Stimulated activated CD4-positive, alpha-beta T cell treated with anti-CD3 and anti-CD28 coated beads, Interleukin-15, amount 100 ng/mL, for 1 hour (primary cell): ENCODE measurements at places on chromosomes 4 and X.

DNA sequence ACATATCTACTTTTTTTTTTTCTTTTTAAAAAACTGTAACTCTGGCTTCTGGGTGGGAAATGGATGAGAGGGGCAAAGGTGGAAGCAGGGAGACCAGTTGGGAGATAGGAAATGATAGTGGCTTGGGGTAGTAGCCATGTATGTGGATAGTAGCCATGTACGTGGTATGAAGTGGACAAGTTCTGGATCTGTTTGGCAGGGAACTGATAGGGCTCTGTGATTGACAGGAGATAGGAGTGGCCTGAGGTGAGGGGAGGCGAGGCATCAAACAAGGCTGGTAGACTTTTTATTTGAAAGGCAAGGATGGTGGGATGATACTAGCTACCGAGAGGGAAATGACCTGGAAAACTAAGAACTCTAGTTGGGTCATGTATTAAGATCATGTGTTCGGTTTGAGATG lies 117.8 kb downstream of the AFF1 start:
- DNase-seq: no peak

DNA sequence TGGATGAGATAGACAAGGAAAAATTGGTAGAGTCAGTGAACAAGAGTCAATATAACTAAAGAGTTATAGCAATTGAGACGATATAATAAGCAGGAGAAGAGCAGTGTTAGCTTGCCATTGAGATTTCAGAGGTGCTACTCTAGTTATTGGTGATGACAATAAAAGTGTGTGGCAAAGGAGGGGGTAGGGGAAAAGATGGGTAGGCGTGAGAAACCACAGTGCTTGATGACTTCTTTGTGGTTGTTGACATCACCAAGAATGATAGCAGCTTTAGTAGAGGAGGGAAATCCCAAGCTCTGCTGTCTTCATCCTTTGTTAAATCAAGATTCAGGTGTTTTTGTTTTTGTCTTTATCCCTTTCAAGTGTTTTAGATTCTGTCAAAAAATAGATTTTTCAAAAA lies 179.9 kb upstream of the PPP3CA start:
- peak; percentile 10 for DNase-seq

GRCh38 chrX:87710580-87710979 lies 193.0 kb downstream of the KLHL4 start:
- DNase-seq: no peak

DNA sequence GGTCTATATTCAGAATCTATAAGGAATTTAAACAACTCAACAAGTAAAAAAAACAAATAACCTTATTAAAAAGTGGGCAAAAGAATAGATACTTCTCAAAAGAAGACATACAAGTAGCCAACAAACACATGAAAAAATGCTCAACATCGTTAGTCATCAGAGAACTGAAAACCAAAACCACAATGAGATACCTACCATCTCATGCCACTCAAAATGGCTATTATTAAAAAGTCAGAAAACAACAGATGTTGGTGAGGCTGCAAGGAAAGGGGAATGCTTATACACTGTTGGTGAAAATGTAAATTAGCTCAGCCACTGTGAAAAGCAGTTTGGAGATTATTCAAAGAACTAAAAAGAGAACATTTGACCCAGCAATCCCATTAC lies 201.6 kb downstream of the QDPR start:
- no peak for DNase-seq

DNA sequence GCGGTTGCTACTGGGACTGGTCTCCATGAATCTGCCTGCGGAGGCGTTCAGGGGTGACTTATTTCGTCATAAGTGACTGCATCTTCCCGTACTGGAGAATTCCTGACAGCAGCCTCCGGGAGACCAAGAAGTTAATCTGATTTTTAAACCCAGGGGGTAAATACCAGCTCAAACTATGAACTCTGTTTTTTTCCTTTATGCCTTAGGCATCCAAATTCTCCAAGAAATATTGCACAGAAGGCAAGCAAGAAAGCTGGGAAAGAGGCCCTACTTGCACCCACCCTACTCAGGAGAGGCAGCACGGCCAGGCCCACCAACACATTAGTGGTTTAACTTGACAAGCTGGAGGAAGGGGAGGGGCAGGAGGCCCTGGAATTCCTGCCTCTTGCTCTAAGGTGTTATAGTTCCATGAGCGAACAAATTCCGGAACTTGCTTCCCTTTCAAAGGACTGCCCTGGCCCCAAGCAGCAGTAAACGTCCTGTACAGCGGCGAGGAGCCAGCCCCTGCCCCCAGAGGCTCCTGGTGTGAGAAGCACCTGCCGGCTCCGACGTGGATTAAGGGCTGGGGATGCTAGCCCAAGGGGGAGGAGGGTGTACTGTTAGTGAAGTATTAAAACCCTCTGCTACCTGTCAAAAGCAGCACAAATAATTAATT lies 177.2 kb downstream of the AFAP1 start:
- no peak for DNase-seq

DNA sequence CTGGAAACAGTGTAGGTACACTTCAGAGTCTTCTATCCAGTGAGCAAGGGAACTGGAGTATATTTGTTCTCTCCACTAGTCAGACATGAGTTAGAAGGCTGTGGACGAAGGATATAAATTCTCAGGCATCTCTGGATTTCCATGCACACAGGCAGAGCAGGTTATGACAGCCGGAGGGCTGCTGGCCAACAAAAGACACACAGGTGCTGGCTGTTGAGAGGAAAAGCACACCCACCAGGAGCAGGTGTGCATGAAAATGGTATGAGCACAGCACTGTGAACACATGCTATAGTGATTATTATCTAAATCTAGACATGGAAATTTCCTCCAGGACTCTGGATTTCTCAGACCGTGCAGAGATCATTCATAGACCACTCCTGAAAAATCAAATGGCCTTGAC lies 444.7 kb upstream of the RPS6KA3 start:
- no peak for DNase-seq

GRCh38 chr4:22466581-22466980 lies 49.3 kb downstream of the ADGRA3 start:
- no peak for DNase-seq

DNA sequence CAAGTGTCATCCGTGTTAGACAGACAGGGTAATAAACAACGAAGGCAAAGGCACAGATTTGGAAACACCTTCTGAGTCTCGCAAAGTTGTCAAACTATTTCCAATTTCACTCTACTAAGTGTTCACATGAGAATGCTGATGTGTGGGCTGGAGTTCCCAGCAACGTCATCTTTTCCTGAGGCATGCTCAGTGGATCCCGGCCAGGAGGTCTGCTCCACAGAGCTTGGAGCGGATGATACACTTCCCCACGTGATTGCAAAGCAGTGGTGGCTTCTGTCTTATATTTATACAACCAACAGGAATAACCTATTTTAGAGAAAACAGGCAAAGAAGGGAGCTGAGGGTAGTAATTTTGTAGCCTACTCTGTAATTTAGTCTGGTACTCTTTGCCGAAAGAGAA lies 40.1 kb upstream of the PDK3 start:
- DNase-seq: no peak

GRCh38 chrX:47802589-47802988 lies 34.1 kb upstream of the ZNF81 start:
- no peak for DNase-seq

- no peak for DNase-seq
Observed at GRCh38 chr4:184849185-184849584, 23.4 kb upstream of the ACSL1 start.

DNA sequence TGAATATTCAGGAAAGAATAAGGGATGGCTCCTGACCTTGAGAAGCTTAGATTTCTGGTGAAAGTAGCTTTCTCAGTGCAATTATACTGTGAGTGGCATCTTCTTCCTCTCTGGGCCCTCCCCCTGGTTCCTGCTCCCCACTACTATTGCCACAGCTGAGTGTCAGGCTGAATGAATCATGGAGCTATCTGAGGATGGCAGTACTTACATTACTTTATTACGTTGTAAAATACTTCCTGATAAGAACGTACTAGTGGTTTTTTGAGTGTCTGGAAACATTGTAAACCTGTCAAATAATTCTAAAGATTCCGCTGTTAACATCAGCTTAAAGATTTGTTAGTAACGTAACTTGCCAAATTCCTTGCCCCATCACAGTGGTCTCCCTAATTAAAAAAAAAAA lies 36.2 kb downstream of the ARHGAP10 start:
- no peak for DNase-seq

DNA sequence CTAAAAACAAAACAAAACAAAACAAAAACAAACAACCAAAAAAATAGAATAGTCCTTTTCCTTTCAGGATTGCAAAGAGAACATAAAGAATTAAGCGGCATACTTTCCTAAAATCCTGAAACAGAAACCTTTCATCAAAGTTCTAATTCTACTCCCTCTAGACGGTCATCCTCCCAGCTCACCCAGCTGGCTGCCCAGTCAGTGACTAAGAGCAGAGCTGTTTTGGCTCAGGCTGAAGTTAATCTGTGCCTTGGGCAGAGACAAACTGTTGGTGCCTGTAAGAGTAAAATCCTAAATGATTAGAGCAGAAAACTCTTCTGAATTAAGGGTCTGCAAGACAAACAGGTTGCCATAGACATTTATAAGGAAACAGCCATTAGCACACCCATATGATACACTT lies 17.6 kb upstream of the WAS start:
- DNase-seq: no peak

GRCh38 chr4:154982187-154983047 lies 201.3 kb downstream of the RBM46 start:
- DNase-seq: no peak

DNA sequence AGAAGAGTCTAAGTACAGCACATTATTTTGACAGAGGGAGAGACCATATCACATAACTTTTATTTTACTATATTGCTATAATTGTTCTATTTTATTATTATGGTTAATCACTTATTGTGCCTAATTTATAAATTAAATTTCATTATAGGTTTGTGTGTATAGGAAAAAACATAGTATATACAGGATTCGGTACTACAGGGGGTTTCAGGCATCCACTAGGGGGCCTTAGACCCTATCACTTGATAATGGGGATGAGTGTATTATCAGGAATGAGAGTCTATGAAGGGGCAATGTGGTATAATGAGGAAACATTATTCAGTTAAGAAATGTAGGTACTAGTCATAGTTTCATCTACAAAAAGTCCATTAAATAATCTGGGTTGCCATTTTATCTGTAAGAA lies 833.1 kb downstream of the C4orf33 start:
- DNase-seq: no peak

DNA sequence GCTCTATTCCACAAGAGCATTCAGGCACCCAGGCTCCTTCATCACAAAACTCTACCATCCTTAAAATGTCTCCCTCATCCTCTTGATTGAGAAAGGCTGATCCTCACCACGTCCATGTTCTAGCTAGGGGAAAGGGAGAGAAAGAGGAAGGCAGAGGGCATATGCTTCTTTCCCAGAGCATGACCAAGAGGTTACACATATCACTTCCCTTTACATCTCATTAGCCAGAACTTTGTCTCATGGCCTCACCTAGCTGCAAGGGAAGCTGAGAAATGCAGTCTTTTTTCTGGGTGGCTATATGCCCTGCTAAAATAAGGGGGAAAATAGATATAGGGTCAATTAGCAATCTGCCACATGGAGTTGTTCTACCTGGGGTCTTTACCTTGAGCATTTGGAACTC lies 42.7 kb downstream of the LONRF3 start:
- DNase-seq: no peak

GRCh38 chrX:19810006-19810774 lies 77.2 kb downstream of the SH3KBP1 start:
- no peak for DNase-seq

DNA sequence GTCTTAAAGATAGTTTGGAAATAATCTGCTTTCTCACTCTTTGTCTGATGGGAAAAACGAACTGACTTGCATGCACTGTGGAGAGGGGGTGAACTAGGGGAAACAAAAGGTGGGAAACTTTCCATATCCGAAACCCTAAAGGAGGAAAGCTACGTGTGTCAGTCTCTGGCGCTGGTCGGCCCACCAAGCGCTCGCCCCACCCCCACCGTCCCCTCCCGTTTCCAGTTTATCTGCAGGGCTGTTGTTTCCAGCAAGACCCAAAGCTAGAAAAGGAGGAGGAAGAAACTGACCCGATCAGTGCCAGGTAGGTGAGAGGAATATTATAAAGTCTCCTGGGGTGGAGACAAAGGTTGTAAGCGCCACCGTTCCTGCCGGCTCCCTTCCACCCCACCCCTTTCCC lies 552 bp downstream of the TCEAL9 start:
- no peak for DNase-seq

- no peak for DNase-seq
Observed at GRCh38 chrX:105981772-105982485, 56.6 kb downstream of the SERPINA7 start.

DNA sequence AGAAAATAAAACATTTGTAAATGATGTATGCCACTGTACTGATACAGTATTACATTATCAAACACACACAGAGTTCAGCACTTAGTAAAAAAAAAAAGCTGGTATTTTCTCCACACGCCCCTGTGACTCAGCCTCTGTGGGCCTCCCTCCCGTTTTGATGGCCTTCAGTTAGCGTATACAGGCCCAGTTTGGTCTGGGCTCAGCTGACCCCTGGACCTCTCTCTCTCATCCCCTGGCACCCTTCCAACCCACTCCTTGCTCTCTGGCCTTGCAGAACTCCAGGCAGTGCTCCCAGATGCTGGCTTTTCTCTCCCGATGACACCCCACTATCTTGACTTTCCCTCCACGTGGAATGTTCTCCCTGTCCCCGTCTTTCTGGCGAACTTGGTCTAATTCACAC lies 89.0 kb upstream of the LIMCH1 start:
- DNase-seq: no peak

- no peak for DNase-seq
Observed at GRCh38 chrX:115237056-115237455, 3.2 kb upstream of the LRCH2 start.

DNA sequence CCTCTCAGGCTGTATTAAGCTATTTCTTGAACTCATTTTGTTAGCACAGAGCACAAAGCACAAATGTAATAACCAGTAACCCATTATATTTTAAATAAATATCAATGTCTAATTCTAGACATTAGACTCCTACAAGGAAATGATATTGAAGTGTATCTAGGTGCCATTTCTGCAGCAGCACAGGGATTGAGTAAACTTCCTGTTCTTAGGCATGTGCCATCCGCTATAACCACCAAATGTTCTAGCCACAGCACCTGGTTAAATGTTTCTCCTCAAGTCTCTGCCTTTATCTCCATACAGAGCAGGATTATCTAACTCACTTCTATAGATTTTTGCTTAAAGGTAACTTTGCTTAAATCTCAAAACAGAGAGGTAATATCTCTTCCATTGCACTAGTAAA lies 51.4 kb downstream of the SGMS2 start:
- no peak for DNase-seq

- DNase-seq: no peak
Observed at GRCh38 chrX:11480626-11481025, 185.1 kb downstream of the ARHGAP6 start.

- no peak for DNase-seq
Observed at GRCh38 chr4:157572284-157572683, 351.8 kb downstream of the GRIA2 start.
